A549 treated with Mapracorat at 1 μM for 4 hours (cell line): ENCODE measurements at places on chromosomes 5 and 9. TPM values are rescaled to one million over a fixed set of nuclear protein-coding genes. Genes with fewer than 3 reads are reported as not detected.

AIF1L gene
- 1.3 to 1.8 TPM (median 1.7 TPM) in 5 replicates for total RNA-seq

F2RL2 gene
- 2.8 to 4.1 TPM (median 3.1 TPM) in 5 replicates for total RNA-seq

NR2F1-AS1 gene
- total RNA-seq: 1.9 to 4.7 TPM (median 3.7 TPM) in 5 replicates

SPATA31D4 gene
- total RNA-seq: not detected in 5 replicates

SCGB3A1 gene
- total RNA-seq: not detected in 5 replicates

SHC3 gene
- 0.19 to 0.64 TPM (median 0.44 TPM) in 5 replicates for total RNA-seq

SH3RF2 gene
- 2.0 to 2.9 TPM (median 2.2 TPM) in 5 replicates for total RNA-seq

TAF11L5 gene
- total RNA-seq: not detected in 5 replicates

CNOT8 gene
- 29.7 to 35.9 TPM (median 34.9 TPM) in 5 replicates for total RNA-seq

AQP7 gene
- total RNA-seq: 0.27 to 0.59 TPM (median 0.34 TPM) in 5 replicates

NKD2 gene
- total RNA-seq: 16.2 to 22.8 TPM (median 21.8 TPM) in 5 replicates

CTXN3 gene
- total RNA-seq: not detected in 5 replicates

OLFML2A gene
- 19.1 to 31.2 TPM (median 27.9 TPM) in 5 replicates for total RNA-seq

GRM6 gene
- total RNA-seq: not detected in 5 replicates

SLC25A48 gene
- total RNA-seq: 0.12 to 0.45 TPM (median 0.29 TPM) in 4 of 5 replicates, not detected in the other
